Epithelial cell of umbilical artery (primary cell): ENCODE measurements at places on chromosomes 6 and 20. TPM values are rescaled to one million over a fixed set of nuclear protein-coding genes. Genes with fewer than 3 reads are reported as not detected.

Gene NR2E1
- not detected in 2 replicates for total RNA-seq

Gene DEFB127
- total RNA-seq: not detected in 2 replicates

Gene MLN
- not detected in 2 replicates for total RNA-seq

Gene OR2H1
- total RNA-seq: not detected in 2 replicates

Gene SLC17A1
- not detected in 2 replicates for total RNA-seq

Gene FAM217A
- total RNA-seq: not detected in 2 replicates
